Hematopoietic multipotent progenitor cell treated with erythropoietin and hydrocortisone succinate and interleukin-3 and kit ligand, for 17 days (in vitro differentiated cells): ENCODE measurements at places on chromosomes 2 and 18.

- DNase-seq = no peak
These were observed 86.6 kb downstream of the ARHGAP28 start for GRCh38 chr18:6816154-6816553.

GRCh38 chr2:43443282-43443681, 152.6 kb downstream of the THADA start:
- DNase-seq = no peak

DNA sequence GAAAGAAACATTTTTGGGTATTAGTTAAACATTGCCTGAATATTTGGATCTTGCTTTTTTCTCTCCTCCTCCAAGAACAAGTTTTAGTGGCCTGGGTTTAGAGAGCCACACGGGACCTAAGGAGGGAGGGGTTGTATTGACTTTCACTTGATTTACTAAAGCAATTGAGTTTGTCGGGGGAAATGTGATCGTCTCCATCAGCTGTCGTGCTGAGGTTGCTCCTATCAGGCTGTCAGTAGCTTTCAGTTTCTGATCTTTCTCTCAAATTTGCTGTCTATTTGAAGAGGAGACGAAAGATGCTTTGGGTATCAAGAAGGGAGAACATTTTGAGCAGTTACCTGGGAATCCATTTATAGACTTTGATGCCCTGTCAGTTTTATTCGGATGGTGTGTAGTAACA, 106.0 kb downstream of the SETBP1 start:
- DNase-seq = no peak

- DNase-seq = no peak
These were observed 10.6 kb downstream of the SCN3A start for GRCh38 chr2:165193178-165193777.

GRCh38 chr18:56382541-56382940, 255.9 kb downstream of the TXNL1 start:
- no peak for DNase-seq

DNA sequence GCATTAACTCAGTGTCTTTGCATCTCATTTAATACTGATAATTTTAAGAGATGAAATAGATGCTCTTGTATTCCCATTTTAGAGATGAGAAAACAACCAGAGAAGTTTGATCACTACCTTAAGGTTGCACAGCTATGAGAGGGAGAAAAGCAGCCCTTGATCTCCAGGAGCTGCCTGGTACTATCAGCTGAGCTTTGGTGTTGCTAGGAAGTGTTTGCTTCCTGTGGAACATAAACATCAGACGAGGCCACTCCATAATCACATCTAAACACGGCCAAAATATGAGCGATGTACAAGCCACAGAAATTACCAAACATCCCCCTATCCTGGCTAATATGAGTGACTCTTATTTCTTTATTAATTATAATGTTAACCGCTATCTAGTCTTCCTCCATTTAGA, 620 bp upstream of the WDFY1 start:
- DNase-seq = no peak

DNA sequence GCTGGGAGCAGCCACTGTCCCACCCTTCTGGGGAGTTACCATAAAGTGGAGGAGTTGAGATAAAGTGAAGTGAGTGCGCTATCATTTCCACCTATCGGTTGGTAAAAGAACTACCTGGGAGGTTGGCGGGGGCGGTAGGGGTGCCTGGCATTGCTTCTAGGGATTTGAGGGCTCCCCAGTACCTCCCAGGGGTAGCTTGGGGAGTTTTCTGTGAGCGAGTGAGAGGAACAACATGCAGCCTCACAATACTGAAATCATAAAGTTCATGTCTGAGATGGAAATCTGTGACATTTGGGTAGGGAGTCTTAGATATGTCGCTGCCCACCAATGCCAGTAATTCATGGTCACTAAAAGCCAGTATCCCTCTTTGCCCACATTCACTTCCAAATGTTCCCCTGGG, 68.7 kb downstream of the PRKCE start:
- DNase-seq = no peak

DNA sequence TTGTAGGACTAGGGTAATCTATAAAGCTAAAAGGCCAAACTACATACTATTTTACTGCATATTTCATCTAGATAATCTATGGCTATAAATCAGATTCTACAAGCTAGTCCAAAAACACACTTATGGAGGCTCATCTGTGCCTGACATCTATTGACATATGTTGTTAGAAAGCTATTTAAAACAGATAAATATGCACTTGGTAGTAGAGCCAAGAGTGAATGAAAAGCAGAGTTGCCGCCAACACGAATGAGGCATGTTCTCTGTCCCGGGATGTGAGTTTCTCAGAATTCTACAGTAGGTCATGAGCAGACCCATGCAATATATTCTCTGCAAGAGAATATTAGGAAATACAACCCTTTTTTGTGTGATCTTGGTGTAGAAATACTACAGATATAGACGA, 66.7 kb upstream of the LPIN2 start:
- no peak for DNase-seq

GRCh38 chr2:205358351-205358815, 323.9 kb upstream of the NRP2 start:
- no peak for DNase-seq

DNA sequence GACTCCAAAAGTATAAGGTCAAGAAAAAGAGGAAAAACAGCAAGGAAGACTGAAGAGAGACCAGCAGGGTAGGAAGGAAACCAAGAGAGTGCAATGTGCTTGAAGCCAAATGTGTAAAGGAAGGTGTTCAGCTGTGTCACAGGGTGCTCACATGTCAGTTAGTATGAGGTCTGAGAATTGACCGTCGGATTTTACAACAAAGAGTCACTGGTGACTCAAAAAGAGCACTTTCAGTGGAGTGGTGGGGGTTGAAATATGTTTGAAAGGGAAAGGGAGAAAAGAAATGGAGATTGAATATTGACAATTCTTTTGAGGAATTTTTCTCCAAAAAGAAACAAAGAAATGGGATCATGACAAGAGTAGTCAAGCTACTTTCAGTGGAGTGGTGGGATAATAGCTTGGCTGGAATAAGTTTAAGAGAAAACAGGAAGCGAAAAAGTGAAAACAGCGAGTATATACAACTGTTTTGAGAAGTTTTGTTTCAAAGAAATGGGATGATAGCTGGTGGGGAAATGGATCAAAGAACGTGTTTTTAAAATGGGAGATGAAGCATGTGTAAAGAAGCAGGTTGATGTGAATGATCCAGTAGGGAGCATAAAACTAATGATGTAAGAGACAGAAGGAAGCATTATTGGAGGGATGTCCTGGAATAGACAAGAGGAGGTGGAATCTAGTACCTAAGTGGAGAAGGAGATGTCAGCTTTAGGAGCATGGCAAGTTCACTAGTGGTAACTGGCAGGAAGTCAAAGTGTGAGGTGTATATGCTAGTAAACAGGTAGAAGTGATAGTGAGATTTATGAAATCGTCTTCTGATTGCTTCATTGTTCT, 3.6 kb upstream of the TSPYL6 start:
- DNase-seq = no peak

- DNase-seq = no peak
These were observed 206.1 kb upstream of the CDH7 start for GRCh38 chr18:65544701-65545100.

DNA sequence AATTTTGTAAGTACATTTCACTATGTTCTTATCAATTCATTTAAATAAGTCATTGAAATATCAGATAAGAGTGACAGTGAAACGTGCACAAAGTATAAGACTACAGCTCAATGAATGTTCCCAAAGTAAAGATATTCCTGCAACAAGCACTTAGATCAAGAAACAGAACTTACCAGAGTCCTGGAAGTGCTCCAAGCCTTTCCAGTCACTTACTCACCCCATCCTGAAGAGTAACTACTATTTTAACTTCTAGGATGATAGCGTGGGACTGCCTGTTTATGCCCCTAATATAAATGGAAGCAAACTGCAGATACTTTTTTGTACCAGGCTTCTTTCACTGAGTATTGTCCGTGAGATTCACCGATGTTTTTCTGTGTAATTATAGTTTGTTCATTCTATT, 768.9 kb downstream of the SLC4A3 start:
- no peak for DNase-seq

GRCh38 chr18:944440-944839, 39.8 kb downstream of the ADCYAP1 start:
- DNase-seq = no peak

DNA sequence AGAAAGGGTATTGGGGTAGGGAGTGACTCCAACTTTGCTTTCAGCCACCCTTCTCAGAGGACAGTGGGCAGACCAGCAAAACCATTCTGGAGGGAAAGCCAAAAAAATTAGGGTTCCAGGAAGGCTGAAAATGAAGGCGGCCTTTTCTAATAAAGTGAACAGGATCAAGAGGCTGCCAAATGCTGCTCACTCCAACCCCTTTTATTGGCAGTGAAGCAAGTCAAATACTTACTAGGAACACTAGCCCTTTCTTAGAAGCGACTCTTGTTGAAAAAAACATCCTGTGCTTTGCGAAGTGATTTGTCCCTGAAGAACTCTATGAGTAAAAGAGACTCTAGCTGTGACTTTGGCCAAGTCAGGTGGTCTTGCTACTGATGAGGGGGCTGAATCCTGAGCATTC, 83.6 kb upstream of the CYP1B1 start:
- no peak for DNase-seq

- DNase-seq = peak; percentile 43
These were observed 722 bp downstream of the MAP4K4 start for GRCh38 chr2:101698014-101698843.

DNA sequence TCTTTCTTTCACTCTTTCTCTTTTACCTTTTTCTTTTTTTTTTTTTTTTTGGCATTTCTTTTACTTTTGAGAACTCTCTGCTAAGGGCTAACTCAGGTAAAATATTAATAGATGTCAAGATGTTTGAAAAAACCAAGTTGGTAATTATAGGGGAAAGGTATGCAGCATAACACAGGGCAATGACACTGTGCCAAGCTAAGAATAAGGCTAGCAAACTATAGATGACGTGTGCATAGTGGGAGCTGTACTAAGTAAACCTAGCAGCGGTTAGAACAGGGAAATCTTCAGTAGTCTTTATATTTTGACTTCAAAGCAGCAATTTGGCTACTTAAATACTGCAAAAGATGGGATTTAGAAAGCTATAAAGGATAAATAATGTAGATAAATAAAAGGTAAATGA, 415.4 kb upstream of the RGPD4 start:
- DNase-seq = no peak

DNA sequence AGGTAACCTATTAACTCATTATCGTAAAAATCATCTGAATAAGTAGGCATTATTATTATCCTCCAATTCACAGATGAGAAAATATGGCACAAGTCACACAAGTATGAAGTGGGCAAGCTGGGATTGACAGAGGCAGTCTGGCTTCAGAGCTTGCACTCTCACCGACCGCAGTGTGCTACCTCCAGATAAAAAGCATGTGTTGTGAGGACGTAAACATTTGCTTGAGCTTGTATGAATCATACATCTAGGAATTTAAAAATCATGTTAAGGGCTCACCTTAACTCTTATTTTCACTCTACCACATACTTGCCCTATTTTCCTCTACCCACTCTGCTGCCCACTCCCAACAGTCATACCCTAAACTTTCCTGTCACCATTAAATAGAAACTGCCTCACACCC, 65.3 kb upstream of the AMMECR1L start:
- no peak for DNase-seq

DNA sequence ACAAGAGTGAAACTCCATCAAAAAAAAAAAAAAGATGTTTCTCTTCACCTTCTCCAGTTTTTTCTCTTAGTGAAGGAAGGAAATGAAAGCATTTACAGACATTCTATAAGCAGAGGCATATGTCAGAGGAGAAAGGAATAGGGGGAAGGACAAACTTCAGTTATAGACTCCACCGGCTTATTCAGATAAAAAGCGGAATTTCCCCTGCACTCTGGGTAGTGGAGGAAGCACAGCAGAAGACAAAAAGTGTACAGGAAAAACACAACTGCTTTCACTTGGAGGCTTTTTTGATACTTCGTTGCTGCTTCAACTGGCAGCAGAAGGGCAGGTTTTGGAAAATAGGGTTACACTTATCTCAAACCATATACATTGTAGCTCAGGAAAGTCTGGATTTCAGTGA, 3.2 kb upstream of the MGAT4A start:
- no peak for DNase-seq

- DNase-seq = no peak
These were observed 59.4 kb downstream of the RHOB start for GRCh38 chr2:20506201-20506685.

DNA sequence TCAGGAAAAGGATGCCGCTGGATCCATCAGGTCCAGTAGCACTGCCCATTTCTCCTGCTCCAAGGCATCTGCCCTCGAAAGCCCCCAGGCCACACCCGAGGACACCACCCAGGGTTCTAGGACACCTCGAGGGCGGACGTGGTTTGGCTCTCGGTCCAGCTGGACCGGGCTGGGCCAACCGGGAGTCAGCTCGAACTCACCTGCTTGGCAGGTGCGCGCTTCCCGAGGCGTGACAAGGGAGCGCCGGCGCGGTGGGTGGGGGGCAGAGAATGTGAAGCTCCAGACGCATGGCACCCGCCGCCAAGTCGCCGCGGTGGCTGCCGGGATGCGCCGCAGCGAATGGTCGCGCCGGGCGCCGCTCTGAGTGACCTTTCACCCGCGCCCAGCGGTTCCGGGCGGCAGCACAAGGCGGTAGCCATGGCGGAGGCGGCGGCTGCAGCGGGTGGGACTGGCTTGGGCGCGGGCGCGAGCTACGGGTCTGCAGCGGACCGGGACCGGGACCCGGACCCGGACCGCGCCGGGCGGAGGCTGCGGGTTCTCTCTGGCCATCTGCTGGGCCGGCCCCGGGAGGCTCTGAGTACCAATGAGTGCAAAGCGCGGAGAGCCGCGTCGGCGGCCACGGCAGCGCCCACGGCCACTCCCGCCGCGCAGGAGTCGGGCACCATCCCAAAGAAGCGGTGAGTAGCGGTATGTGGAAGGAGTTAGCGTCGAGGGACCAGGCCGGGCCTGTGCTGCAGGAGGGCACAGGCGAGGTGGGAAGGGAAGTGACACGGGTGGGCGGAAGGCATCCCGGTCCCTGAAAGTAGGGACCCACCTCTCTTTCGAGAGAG, at the start of gene AGPS:
Gene AGPS (plus strand): TSS at position 401 of the 830 bp plus-strand sequence. CDS start 17 bp downstream, at position 418.
- DNase-seq = peak; percentile 60

DNA sequence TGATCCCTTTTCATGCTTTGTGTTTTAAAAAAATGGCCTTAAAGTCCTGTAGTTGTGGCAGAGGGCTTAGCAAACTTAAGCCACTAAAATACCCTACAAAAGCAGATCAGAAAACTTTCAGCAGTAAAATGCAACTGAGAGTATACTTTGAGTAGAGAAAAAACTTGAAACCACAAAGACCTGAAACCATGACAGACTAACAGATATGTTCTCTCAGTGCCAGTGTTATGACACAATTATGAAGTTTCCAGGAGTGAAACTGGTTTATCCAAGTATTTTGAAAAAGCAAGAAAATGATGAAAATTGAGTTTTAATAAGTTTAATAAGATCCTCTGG, 74.5 kb downstream of the SPRED2 start:
- no peak for DNase-seq
